ENCODE measurements at places on chromosomes 1 and 21. TPM values are rescaled to one million over a fixed set of nuclear protein-coding genes. Genes with fewer than 3 reads are reported as not detected.

- no peak for DNase-seq
Observed at GRCh38 chr1:214514032-214514818, 37.2 kb downstream of the PTPN14 start.

DNA sequence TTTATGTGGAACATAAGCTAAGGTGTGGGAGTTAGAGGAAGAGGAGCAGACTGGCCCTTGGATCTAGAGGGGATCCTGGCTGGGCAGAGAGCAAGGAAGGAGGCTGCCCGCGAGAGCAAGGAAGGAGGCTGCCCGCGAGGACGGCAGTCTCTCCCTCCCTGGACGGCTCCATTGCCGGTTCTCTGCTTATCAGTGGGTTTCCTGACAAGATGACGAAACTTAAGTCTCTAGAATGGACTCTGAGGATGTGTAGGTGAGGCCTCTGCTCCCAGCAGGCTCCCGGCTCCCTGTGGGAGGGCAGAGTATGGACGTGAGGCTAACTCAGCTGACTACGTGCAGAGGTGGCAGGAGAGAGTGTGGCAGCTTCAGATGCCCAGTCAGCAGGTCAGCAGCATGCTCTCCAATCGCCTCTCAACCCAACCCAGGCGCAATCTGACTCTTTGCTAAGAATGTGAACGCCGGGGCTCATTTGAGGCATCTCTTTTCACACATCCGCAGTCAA is 6.1 kb downstream of the MYBPHL start:
- DNase-seq, result no peak

The FMO4 gene
- 2.7 TPM for total RNA-seq

DNA sequence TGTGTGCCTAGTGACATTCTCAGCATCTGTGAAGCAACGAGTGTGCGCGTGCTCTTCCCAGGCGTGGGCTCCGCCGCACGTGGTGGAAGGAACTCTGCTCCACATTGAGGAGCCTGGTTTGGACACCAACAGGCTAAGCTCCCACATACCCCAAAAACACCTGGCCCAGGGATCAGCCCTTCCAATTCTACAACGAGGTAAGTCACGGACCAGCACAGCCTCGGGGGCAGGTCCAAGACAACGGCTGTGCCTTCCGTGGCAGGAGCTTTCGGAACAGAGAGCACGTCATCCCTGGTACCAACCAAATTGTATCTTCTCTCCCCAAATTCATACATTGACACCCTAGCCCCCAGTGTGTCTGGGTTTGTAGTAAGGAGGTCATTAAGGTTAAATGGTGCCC is 27.2 kb upstream of the PDE9A start:
- no peak for DNase-seq

DNA sequence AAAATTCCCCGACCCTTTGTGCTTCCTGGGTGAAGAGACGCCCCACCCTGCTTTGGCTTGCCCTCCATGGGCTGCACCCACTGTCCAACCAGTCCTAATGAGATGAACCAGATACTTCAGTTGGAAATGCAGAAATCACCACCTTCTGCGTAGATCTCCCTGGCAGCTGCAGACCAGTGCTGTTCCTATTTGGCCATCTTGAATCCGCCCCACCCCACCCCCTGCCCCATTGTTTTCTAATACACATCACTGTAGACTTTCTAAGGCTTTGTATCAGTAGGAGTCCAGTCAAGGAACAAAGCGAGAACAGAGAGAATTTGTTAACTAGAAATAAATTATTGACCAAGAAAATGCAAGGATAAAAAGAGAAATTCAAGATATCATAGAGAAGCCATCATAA is 178.2 kb downstream of the KCNK2 start:
- no peak for DNase-seq

DNA sequence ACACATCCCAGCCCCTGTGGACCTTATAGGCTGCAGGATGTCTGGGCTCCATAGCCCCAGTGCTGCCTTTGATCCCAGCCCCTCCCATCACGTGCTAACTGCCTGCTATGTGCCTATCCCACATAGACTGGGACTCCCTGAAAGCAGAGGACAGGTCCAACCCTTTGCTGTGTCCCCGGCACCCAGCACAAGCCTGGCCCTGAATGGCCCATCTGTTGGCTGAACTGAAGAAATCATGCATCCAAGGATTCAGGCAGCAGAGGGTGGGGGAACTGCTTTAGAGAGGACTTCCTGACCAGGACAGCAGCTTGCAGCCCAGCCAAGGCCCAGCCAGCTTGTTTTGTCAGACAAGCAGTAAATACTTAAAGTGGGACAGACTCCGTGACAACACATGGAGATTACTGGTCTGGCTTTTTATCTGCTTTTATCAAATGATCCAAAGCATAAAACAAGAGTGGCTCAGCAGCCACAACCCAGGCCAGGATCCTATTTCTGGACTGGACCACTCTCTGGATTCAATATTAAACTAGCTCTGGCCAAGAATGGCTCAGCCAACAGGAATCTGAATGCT is 69.3 kb downstream of the GLIS1 start:
- DNase-seq, result no peak

DNA sequence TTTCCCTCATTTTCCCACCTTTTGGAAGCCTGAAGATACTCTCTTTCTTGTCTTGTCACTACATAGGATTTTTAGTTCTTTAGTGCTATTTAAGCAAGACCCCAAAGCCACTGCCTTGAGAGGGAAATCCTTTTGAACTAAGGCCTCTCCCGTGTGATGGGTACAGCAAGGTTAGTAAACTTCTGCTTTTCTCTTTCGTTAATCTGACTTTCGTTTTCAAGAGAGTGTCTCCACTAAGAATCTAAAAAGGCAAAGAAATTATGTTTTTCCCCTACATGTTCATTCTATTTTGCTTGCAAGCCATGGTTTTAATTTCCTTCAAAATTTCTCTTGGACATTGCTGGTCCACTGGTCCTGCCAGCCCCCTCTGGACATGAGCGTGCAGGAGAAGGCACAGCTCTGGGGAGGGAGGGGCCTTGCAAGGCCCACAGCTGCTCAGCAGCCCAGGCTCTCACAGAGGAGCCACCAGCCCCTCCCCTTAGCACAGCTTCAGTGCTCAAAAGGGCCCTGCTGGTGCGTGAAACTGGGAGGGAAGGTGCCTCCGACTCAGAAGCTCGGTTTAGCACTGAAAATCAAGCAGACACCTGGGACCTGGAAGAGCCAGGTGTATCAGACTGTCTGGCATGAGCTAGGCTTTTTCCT is 210.9 kb upstream of the GALNT2 start:
- no peak for DNase-seq

The SH3BGR gene
- 0.58 TPM for total RNA-seq

GRCh38 chr1:103180660-103181059 is 72.3 kb upstream of the COL11A1 start:
- DNase-seq, result no peak

GRCh38 chr1:155022927-155023236 is 10.7 kb downstream of the DCST2 start:
- no peak for DNase-seq

The SLAMF7 gene
- 8.1 TPM for total RNA-seq

The CFAP45 gene
- 0.67 TPM for total RNA-seq

DNA sequence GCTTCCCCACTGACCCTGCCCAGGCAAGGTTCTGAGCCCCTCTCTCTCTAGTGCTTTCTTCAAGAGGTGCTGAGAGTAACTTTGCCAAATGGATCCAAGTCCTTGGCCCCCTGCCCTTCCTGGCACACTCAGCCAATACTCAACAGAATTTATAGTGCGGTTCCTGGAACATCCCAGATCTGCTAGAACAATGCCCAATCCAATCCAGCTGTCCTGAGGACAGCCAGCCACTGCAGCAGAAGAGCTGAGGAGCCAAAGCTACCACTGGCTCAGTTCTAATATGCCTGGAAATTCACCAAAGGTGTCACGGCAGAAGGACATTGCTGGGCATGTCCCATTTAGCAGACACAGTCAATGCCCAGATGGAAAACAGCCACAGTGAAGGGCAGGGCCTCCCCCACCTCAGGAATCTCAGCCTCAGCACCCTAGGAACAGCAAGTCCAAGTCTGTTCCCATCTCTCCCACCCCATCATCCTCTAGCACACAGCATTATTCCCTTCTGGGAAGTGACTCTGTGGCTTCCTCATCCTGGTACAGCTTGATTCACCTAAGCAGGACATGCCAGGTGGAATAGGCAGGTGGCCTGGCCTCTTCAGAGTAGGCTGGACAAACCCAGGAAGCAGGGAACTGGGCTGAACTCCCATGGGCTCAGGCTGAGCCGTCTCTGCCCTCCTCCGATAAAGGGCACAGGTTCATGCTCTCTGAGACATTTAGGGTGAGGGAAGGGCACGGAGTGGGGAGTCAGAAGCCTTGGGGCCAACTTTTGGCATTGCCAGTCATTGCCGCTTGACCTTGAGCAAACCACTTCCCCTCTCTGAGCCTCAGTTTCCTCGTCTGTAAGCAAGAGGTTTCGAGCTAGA is 24.6 kb downstream of the PMVK start:
- DNase-seq, result no peak
